ENCODE measurements at places on chromosomes 1 and 21.

DNA sequence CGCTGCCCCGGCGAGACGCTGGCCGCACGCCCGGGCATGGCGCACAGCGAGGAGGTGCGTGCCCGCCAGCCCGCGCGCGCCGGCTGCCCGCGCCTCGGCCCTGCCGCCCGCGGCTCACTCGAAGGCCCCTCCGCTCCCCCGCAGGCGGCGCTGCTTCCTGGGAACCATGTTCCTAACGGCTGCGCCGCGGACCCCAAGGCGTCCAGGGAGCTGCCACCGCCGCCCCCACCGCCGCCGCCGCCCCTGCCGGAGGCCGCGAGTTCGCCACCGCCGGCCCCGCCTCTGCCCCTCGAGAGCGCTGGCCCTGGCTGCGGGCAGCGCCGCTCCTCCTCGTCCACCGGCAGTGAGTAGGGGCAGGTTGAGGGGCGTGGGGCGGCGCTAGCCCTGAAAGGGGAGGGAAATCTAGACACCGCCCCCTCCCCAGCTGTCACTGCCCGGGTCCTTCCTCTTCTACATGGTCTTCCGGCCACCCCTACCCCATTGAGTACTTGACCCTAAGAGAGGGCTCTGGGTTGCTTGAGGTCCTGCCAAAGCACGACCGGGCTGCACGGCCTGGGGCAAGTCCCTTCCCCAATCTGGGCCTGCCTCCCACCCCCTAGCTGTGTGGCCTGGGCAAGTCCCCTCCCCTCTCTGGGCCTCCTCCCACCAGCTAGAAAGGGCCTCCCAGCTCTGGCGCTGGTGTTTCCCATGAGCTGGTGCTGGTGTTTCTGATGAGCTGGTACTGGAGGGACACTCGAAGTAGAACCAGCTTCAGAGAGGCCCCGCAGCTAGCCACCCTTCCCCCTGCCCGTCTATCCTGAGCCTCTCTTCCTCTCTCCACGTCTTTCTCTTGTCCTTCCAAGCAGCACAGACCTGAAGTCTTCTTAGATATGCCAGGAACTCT, 17.0 kb downstream of the TNFRSF25 start:
- DNase-seq, result peak; percentile 38

DNA sequence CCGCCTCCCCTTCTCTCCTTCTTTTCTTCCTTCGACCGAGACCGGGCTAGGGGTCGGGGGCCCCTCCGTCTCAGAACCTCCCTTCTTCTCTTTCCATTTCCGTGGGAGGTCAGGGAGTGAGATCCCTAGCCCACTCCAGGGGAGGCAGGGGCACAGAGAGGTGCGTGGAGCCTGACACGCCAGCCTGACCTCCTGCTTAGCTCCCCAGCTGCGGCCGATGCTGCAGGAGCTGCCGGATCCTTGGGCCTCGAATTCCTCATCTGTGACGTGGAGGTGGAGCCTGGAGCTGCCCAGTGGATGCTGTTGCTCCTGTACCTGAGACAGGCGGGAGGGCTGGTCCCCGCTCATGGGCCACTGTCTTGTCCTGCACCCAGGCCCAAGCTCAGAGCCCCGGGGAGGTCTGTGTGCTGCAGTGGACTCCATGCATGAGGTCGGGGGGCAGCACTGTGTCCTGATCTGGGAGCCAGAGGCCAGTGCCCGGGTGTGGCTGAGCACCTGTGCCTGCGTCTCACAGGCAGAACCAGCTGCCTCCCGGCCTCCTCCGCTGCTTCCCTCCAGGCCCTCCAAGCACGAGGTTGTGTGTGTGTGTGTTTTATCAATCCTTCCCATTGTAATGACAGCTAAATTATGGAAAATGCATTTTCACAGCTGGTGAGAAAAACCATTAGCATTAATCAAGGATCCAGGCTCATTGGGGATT, 55.3 kb upstream of the TTC34 start:
- no peak for DNase-seq

DNA sequence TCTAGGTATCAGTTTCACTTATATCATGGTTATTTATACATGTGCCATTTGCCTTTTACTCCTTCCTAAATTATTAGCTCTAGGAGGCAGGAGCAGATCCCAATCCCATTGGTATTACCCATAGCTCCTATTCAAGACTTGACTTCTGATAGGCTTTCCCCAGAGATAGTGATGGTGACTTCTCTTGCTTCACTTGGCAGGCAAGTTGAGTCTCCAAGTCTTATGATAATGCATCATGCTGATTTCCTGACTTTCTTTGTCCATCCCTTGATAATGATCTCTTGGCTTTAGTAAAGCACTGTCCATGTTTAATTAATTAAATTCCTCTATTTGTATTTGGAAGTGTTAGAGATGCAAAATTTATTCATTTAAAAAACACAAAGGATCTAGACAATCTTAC, 253.5 kb upstream of the ADAMTS5 start:
- DNase-seq, result no peak

- no peak for DNase-seq
Observed at GRCh38 chr1:119358636-119359035, 9.9 kb upstream of the HAO2 start.

- peak; percentile 8 for DNase-seq
Observed at GRCh38 chr1:156508205-156508954, 7.8 kb upstream of the MEF2D start.

DNA sequence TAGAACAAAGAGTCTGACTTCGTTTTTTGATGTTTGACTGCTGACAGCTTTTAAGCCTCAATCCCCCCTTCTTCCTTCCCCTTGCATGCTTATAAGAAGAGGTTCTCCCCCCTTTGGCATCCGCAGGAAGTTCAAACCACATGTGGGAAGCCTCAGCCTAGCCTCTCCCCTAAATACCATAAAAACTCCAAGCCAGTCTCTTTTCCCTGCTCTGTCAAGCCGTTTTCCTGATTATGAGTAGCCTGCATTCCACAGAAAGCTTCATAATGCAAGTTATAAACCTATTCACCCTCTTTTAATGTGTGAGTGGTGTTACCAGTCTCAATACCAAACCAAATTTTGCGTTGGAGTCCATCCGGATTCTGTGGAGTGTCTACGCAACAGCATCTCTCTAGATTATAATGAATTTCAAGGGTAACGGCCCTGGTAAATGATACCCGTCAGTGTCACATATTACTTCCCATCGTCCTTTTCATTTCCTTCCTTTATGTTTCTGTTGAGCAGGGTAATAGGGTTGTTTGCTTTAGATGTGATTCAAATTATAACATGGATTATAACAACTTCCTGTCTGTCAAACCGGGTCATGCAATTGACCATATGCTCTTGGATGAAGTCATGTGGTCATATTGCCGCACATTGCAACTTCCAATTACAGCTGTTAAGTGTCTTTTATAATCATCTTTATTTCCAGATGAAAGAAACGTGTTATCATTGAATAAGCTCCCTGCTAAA, 717.5 kb downstream of the RWDD3 start:
- no peak for DNase-seq

DNA sequence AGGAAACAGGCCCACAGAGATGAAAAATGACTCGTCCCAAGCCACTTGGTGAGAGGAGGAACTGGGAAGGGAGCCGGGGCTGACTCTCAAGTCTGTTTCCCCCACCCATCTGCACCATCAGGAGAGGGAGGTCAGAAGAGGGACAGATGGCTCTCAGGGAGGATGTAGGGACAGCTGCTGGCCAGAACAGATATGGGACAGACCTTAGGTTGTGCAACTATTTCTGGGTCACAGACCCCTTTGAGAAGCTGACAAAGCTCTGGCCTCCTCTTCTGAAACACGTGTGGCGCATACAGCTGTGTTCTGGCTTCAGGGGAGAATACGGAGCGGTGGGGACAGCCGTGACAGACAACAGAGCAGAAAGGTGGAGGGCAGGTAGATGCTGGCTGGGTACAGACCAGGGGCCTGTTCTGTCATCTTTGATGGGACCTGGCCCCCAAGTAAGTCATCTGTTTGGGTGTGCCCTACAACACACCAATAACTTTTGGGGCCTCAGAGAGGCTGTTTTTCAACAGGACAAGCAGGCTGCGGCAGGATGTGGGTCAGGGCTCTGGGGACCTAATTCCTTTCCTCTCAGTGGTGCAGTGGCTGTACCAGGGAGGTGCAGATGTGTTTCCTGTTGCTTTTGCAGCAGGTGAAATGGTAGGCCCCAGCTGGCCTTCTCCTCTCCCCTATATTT, 7.3 kb downstream of the SH3BGRL3 start:
- no peak for DNase-seq

GRCh38 chr1:5835179-5835562, 157.1 kb downstream of the NPHP4 start:
- DNase-seq, result no peak

DNA sequence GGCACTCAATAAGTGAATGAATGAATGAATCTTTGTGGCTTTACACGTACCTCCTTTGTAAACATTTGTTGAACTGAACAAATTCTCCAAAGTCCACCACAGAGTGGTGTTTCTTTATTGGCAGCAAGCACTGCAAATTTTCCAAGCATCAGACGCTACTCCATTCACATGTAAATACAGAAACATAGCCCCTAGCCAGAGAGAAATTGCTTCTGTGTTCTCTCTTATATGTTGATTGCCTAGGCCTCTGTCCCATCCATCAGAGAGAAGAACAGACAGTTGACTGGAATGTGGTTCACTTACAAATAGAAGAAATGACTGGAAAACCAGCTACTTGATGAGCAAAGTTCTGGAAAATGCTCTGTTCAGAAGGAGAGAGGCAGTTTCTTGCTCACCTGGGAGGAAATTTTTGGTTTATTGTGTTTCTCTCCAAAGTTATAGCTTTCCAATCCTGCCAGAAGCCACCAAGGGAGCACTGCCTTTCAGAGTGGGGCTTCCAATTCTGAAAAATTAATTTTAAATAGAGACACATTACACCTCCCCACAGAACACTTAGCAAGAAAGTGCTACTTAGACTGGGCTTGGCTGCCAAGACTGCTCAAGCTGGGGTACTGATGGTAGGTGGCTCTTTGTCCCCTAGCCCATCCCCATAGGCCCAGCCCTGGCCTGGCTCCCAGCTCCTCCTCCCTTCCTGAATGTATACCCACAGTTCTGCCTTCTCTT, 18.1 kb upstream of the KIRREL1 start:
- no peak for DNase-seq

DNA sequence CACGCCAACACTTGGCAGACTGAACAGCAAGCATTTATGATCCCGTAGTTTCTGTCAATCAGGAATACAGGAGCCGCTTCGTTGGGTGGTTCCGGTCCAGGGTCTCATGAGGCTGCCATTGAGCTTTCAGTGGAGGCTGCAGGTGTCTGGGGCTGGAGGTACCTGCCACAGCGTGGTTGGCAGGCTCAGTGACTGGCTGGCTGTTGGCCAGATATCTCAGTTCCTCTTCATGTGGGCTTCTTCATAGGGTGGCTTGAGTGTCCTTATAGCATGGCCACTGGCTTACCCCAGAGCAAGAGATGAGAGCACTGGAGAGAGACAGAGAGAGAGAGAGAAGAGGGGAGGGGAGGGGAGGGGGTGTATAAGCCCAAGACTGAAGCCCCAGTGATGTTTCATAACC, 29.3 kb downstream of the PIK3CD start:
- DNase-seq, result no peak

DNA sequence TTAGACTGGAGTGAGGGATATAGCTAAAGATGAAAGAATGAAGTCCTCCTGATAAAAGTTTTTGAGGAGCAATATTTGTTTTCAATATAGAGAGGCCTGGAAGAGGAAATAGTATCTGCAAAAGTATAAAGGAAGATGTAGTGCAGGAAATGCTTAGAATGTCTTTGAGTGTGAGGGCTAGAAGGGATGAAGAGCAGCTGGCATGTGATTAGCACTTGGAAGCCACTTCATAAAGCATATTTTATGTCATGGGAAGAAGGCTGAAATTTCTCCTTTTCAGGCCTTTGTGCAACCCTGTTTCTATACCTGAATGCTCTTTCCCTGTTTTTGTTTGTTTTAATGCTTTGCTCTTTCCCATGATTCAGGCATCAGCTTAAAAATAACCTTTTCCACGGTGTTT, 323.3 kb upstream of the DEPDC1 start:
- no peak for DNase-seq

- DNase-seq, result no peak
Observed at GRCh38 chr1:165420655-165421054, 24.3 kb downstream of the RXRG start.

DNA sequence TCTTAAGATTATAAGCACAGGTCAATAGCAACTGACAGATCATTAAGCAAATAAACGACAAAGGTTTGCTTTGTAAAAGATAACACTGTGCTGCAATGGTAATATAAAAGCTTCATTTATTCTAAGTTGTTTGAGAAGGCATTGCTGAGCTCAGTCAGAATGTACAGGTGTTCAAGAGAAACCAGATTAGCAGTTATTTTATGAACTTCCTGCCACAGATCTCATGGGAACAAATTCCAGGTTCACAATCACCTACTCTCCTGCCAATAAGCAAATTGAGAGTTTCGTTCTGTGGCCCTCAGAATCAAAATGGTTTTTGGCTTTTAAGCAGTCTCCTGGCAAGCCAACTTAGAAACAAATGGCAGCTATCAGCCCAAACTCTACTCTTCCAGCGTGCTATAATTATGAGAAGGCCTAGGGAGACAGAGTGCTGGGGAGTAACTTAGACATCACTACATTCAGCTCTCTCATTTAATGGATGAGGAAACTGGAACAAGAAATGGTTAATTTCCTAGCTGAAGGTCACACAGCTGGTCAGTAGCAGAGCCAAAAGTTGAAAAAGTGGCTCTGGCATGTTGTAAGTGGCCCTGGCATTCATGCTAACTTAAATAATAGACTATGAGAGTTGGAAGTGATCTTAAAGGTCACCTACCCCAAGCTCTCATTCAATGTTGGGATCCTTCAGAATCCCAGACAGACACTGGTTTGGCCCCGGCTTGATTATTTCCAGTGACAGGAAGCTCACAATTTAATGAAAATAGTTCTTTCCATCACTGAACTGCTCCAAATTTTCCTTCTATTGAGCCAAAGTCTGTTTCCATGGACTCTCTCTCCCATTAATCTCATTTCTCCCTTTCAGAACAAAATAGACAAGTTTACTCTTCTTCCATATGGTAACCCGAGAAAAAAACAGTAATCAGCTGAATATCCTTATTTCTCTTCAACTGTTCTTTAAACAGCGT, 82.6 kb upstream of the EDEM3 start:
- DNase-seq, result no peak

- no peak for DNase-seq
Observed at GRCh38 chr1:164805399-164805798, 246.4 kb downstream of the PBX1 start.

DNA sequence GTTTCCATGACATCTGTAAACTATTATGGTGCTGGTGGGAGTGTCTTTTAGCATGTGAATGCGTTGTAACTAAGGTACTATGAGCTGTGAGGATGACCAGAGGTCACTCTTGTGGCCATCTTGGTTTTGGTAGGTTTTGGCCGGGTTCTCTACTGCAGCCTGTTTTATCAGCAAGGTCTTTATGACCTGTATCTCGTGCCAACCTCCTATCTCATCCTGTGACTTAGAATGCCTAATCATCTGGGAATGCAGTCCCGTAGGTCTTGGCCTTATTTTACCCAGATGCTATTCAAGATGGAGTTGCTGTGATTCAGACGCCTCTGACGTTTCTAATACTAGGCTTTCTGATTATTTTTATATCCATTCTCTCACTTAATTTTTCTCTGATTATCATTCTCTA, 9.4 kb downstream of the NCAM2 start:
- no peak for DNase-seq
